ENCODE measurements at places on chromosomes 5 and 9.

DNA sequence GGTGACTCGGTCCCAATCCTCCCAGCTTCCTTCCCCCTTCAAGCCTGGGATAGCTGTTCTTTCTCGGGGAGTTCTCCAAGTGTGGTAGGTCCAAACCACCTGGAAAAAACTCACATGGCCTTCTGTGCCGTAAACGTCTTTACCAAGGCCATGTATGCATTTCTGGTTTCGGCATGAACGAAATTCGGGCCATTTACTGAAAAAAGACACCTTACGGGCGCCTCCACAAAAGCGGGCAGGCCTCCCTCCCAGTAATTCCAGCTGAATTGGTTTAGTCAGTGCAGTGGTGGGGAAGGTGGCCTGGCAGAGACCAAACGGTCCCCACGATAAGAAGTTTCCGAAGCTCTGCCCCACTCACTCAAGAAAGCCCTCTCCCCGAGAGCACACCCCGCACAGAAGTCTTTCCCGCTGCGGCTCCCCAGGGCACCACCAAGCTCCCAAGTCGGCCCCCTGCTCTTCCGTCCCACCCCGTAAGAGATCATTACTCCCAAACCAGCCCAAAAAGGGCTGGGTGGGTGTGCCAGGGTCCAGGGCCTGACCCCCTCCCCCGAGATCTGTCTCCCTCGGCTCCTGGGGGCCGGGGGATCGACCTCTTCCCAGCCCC, 86.3 kb upstream of the MELK start:
- no peak for DNase-seq

DNA sequence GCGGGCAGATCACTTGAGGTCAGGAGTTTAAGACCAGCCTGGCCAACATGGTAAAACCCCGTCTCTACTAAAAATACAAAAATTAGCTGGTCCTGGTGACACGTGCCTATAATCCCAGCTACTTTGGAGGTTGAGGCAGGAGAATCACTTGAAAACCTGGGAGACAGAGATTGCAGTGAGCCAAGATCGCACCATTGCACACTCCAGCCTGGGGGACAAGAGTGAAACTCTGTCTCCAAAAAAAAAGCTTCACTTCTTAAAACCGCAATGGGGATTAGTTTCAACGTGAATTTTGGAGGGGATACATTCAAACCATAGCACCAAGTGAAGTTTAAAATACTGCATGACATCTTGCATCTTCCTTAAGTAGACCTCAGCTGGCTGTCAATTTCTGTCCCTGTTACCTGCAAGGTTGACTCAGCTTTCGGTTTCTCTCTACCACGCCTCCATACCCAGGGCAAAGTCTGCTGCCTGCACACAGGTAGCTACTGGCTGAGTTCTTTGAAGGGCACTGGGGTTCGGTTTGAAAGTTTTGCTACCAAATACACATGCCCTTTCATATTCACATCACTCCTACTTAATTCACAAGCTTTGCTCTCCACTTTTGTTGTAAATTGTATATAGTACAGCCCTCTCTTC, 69.3 kb downstream of the KIAA1958 start:
- DNase-seq: no peak

GRCh38 chr9:113501852-113502251, 38.3 kb downstream of the RGS3 start:
- DNase-seq: no peak

GRCh38 chr9:104586496-104587180, 12.6 kb downstream of the OR13C5 start:
- DNase-seq: peak; percentile 94

DNA sequence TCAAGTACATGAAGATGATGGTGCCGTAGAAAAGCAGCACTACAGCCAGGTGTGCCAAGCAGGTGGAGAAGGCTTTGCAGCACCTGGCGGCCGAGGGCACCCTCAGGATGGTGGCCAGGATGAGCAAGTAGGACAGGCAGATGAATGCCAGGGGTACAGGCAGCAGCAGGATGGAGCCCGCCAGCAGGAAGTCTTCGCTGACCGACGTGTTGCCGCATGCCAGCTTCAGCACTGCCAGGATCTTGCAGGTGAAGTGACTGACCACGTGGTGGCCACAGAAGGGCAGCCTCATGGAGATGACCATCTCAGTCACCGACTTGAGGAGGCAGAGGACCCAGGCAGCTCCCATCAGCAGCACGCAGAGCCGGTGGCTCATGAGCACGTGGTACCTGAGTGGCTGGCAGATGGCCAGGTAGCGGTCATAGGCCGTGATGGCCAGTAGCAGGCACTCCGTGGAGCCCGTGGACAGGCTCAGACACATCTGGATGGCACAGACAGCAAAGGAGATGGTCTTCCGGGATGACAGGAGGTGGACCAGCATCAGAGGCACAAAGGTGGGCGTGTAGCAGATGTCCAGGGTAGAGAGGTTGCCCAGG, 482 bp downstream of the OR13J1 start:
- no peak for DNase-seq

- DNase-seq: no peak
These were observed 12.8 kb upstream of the MAN2A1 start for GRCh38 chr5:109676920-109677319.

DNA sequence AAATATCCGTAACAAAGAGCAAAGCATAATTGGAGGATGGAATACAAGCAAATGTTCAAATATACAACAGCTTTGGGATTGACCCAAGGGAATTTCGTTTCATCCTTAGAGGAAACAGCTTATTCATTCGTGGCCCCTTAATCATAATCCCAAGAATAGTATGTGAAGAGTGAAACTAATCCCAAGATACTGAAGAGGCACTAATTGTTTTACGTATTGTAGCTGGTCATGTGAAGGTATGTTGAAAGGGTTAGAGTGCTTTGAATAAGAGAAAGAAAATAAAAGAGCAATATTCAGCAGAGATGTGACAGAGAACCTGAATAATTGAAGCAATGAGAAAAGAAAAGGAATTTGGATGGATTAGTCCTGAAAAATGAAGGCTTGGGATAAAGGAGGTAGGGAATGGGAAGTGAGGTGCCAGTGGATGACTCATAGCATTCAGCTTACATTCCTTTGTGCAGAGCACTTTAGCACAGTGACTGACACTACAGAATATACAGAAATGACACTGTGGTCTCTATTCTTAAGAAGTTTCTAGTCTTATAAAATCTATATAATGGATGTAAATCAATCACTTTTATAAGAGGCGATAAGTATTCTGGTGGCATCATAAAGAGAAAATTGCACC, 221.9 kb downstream of the TLR4 start:
- DNase-seq: no peak

DNA sequence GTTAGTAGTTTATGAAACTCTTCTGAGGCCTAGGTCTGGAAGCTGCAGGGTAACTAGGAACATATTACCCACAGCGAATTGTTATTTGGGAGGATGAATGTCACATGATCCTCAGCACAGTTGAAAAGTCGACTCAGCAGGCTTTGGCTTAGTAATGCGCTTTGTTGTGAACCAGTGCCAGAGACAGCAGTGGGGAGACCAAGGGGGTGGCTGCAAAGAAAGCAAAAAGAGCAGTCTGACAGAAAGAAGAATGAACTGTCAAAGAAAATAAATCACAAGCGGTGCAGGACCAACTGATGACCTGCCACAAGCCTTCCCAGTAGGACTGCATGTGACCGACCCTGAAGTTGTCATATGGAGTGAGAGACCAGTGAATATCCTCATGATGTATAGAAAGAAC, 170.0 kb downstream of the CCDC171 start:
- no peak for DNase-seq

DNA sequence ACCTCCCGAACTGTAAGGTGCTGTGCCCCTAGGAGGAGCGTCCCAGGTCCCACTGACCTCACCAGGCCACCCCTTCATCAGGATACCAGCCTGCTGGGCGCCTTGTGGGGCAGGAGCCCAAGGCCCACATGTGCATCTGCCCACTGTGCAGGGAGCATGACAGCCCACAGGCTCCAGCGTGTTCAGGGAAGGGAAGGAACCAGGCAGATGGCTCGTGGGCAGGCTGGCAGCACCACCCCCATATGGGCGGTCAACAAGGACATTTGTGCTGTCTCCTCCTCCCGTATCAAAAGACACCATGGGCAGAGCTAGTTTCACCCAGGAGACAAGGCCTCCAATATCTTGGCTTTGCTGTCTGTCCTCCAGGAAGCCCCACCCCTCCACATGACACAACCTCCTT, 85.5 kb upstream of the PPP1R26 start:
- no peak for DNase-seq

DNA sequence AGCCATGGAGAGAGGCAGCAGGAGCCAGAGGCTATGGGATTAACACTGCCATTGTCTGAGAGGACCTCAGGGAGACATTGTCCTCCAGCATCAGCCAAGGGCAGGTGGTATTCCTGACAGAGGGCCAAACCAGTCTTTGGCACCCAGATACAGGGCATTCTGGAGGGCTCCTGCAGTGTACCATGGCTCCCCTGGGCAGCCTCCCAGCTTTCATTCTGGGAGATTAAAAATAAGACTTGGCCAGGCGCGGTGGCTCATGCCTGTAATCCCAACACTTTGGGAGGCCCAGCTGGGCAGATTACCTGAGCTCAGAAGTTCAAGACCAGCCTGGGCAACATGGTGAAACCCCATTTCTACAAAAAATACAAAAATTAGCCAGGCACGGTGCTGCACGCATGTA, 4.2 kb downstream of the MTAP start:
- DNase-seq: no peak

- peak; percentile 88 for DNase-seq
These were observed 67.8 kb downstream of the PTCD2 start for GRCh38 chr5:72387985-72388384.

DNA sequence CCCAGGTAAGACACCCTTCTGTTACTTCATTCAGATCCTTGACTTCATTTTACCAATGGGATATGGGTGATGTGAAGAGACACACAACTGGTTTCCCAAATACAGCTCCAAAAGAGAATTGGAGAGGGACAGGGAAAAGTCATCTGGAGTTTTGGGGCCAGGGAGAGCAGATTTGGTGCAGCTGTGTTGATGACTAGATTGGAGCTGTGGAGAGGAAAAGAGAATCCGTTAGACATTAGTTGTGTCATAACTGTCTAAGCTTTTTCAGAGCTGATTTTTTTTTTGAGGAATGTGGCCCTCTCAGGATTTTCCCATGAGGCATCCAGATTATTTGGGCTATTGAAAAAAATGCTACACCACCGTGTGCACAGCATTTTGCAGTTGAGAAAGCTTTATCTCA, 423.4 kb downstream of the DMAC1 start:
- DNase-seq: no peak

- no peak for DNase-seq
These were observed 76.7 kb downstream of the PLCXD3 start for GRCh38 chr5:41433552-41434181.

All from fibroblast of skin of right quadriceps (primary cell).